NCI-H1436 (cell line): ENCODE measurements at places on chromosomes 7 and 10.

- DNase-seq: no peak
Measured at GRCh38 chr10:123744224-123744536, 78.0 kb downstream of the GPR26 start.

GRCh38 chr10:46543466-46544377 is 12.7 kb downstream of the GPRIN2 start:
- DNase-seq: no peak

DNA sequence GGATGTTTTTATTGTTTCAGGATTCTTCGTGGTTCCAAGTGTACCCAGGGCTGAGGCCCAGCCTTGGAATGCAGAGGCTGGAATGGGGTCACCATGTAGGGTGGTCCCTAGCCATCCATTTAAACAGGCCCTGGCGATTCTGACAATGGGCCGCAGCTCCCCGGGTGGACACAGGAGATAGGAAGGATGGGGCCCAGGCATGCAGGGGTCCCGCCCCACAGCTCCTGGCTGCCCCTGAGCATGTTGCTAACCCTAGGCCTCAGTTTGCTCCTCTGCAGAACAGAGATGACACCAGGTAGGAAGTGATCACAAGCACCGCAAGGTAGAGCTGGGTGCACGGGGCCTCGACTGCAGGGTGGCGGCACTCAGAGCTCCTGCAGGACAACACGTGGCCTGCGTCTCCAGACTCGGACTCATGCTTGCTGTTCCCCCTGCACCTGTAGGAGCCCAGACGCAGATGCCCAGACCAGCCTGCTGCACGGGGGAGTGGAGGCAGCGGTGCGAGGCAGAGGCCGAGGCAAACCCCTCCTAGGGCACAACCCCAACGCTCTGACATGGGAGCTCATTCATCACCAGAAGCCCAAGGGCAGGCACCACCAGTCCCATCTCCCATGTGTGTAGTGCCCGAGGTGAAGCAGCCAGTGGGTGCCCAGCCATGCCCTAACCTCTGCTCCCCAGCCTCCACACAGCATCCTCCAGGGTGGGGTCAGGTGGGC is 25.5 kb downstream of the VIPR2 start:
- no peak for DNase-seq

- no peak for DNase-seq
Measured at GRCh38 chr10:87612115-87612514, 47.6 kb upstream of the PAPSS2 start.

- no peak for DNase-seq
Measured at GRCh38 chr7:129924602-129925001, 28.2 kb downstream of the UBE2H start.

- DNase-seq: no peak
Measured at GRCh38 chr7:158350166-158350900, 237.3 kb downstream of the PTPRN2 start.

DNA sequence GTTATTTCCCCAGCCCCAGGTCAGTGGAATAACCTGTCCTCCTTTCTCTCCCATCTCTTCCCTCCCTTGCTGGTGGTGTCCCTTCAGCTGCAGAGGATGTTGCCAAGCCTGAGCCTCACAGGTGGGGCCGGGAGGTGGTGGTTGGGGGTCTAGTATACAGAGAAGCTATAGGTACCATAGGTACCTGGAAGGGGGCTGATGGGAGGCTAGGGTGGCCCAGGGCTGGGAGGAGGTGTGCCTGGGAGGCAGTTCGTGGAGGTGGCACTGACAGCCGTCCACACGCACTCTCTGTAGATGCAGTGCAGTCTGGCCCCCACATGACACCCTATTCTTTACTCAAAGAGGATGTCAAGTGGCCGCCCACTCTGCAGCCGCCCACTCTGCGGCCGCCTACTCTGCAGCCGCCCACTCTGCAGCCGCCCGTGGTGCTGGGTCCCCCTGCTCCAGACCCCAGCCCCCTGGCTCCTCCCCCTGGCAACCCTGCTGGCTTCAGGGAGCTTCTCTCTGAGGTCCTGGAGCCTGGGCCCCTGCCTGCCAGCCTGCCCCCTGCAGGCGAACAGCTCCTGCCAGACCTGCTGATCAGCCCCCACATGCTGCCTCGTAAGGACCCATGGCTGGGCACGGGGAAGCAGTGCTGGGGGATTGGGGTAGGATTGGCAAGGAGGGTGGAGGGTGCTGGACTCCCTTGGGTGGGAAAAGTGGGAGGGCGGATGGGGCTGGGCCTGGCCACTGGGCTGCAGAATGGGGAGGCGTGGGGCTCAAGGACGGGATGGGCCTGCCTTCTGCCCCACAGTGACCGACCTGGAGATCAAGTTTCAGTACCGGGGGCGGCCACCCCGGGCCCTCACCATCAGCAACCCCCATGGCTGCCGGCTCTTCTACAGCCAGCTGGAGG is 9.5 kb downstream of the IRF5 start:
- DNase-seq: no peak

GRCh38 chr10:44774676-44775401 is 136.3 kb upstream of the TMEM72 start:
- no peak for DNase-seq

- DNase-seq: no peak
Measured at GRCh38 chr10:132541601-132542011, 4.0 kb downstream of the INPP5A start.

DNA sequence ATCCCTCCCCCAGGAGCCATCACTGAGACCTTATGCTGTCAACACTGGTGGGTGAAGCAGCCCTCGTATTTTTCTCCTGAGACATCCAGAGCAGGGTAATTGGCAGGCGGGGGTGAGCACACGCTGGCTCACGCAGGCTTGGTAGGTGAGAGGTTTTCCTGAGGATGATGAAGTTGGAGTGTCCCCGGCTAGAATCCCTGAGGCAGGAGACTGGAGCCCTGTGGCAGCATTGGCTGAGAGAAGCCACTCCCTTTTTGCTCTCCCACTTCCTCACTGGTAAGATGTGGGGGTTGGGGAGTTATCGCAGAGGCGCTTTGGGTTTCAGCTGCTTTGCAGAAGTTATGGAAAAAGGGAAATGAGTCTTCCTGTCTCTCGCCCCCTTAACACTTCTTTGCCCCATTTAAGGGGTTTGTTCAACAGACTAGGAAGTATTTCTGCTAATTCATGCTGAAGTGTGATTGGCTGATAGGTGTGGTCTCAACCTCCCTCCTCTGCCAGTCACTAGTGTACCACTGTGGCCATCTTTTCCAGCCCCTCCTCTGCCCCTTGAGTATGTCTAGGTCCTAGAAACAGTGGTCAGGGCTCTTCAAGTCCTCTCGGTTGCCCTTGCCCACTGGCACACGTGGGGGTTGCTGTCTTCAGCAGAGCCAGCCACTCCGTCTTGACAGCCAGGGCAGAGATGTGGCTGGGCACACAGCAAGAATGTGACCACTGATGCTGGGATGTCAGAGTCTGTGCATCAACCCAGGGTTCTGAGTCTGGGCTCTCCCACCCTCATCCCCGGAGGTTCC is 5.7 kb downstream of the ARPC1B start:
- DNase-seq: no peak
